ENCODE measurements at places on chromosomes 13 and 19. TPM values are rescaled to one million over a fixed set of nuclear protein-coding genes. Genes with fewer than 3 reads are reported as not detected.
A peak's percentile ranks its signal among the peaks of the same experiment; 100 is the strongest.

SIGLEC8 gene
- 0.67 TPM for total RNA-seq

TMC4 gene
- 240 TPM for total RNA-seq

NPAS1 gene
- total RNA-seq: not detected

- H3K27ac ChIP-seq: peak overlapping the region; percentile 86
- H3K36me3 ChIP-seq: no peaks in the 10 kb centered on the region
- H3K4me1 ChIP-seq: peaks cover 15% of the 10 kb centered on the region
- peak overlapping the region; percentile 83 for H3K4me3 ChIP-seq
Observed at GRCh38 chr19:51339313-51339686, 2.6 kb downstream of the VSIG10L start.

DNA sequence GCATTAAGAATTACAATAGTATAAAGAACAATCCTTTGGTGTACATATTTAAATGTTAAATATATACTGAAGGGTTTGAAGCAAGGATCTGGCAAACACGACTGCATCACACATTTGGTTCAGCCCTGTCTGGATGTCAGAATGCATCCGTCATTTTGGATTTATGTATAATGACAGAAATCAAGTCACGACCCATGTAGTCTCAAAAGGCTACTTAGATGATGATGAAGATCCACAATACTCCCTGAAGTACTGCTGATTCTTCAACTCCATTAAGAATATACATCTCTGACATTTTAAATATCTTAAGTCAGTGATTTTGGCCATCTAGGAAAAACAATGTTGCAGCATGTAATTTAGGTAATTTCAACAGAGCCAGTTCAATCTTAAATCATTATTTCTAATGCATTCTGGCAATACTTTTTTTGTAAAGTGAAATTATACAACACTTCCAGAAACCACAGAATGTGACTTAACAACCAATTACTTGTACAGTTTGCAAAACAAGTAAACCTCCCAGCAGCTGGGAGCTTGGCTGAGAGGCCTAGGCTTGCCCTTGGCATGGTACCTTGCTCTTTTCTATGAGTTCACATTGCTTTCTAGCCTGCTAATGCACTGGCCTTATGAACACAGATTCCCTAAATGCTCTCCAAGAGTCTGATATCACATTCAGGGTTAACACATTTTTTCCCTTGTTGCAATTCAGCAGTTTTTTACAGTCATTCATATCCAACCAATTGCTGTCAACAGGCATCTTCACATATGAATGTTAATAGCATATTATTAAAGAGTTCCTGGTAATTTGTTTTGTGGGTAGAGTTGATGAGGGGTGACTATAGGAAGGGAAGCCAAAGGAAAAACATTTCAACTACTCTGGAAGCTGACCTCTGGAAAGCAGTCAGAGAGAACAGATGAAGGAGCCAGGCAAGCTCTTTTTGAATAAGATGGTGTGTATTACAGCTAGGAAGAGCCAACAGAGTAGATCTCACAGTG lies 175.2 kb downstream of the ENOX1 start:
- no peak for DNase-seq
- no peak overlapping the region for H3K27ac ChIP-seq
- H3K27me3 ChIP-seq: no peaks in the 10 kb centered on the region
- no peak overlapping the region for H3K4me3 ChIP-seq
- no peaks in the 10 kb centered on the region for H3K36me3 ChIP-seq

DNA sequence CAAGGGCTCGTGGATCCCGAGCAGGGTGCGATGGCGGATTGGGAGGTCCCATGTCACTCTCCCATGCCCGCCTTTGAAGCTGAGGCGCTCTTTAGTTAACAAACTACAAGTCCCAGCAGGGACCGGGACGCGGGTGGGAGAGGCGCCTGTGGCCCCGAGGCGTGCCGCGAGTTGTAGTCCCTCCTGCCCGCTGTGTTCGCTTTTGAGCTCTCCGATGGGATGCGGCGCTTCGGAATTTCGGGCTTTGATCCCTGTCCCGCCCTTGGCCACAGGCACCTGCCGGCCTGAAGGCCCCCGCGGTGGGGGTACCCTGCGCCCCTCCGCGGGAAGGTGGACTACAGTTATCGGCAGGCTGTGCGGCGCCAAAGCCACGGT lies 11.0 kb downstream of the CYTH2 start:
- peak overlapping the region; percentile 51 for H3K27ac ChIP-seq
- no peaks in the 10 kb centered on the region for H3K36me3 ChIP-seq
- H3K4me1 ChIP-seq: peaks cover 15% of the 10 kb centered on the region
- H3K4me3 ChIP-seq: peak overlapping the region; percentile 53
- DNase-seq: peak; percentile 43

DNA sequence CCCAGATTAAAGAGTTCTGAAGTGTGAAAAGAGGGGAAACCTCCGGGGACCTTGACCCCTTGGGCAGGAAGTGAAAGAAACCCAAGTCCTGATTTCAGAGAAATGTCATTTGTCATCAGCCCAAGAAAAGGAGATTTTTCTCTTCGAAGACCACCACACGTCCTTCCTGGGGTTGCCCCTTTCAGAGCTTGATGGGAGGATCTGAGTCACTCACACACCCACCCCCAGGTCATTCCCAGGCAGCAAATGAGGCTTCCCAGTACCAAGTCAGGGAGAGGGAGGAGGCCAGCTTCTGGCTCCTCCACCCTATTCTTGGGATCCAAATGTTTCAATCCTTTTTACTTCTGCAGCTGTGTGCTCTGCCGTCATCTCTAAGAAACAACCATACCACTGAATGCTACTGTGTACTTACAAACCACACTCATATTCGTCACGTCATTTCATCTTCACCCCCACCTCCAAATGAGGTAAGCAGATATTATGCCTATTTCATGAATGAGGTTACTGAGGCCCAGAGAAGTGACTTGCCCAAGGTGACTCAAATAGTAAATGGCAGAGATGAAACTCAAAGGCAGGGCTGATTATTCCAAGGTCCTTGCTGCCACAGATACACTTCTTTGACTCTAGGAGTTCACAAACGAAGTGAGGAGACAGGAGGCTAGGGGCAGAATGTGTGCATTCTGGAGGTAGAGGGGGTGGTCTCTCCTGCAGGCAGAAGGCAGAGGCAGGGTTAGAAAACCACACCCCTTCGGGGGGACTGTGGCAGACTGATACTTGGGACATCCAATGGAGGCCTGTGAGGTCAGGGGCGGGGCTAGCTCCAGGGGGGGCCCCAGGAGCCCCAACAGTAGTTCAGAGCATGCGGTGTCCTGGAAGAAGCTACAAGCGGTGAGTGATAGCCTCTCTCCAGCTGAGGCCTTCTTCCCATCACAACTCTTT lies 5.0 kb upstream of the KMT2B start:
- H3K27me3 ChIP-seq: no peaks in the 10 kb centered on the region
- peak overlapping the region; percentile 69 for H3K27ac ChIP-seq
- H3K36me3 ChIP-seq: no peaks in the 10 kb centered on the region
- peak; percentile 82 for DNase-seq
- peaks cover 15% of the 10 kb centered on the region for H3K4me1 ChIP-seq

DNA sequence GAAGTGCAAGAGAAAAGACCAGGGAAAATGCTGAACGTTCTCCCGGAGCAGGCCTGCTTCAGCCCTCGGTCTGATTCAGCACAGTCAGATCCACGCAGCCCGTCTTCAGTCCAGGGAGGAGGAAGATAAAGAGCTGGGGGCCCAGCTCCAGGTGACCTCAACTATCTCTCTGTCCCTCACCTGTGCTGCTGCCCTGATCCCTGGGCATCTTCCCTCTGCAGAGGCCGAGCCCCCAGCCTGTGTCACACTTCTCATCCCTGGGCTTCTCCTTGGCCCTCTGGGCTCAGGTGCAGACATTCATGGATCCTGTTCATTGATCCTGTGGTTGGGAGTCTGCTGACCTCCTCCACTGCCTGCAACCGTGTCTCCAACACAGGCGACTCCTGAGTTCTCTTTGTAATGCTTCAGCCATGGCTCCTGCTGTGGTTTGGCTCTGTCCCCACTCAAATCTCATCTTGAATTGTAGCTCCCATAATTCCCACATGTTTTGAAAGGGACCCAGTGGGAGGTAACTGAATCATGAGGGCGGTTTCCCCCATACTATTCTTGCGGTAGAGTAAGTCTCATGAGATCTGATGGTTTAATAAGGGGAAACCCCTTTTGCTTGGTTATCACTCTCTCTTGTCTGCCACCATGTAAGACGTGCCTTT lies 27.9 kb downstream of the COL4A2 start:
- H3K4me3 ChIP-seq: no peak overlapping the region
- no peak for DNase-seq
- H3K27me3 ChIP-seq: no peaks in the 10 kb centered on the region
- no peaks in the 10 kb centered on the region for H3K4me1 ChIP-seq
- H3K36me3 ChIP-seq: no peaks in the 10 kb centered on the region

DNA sequence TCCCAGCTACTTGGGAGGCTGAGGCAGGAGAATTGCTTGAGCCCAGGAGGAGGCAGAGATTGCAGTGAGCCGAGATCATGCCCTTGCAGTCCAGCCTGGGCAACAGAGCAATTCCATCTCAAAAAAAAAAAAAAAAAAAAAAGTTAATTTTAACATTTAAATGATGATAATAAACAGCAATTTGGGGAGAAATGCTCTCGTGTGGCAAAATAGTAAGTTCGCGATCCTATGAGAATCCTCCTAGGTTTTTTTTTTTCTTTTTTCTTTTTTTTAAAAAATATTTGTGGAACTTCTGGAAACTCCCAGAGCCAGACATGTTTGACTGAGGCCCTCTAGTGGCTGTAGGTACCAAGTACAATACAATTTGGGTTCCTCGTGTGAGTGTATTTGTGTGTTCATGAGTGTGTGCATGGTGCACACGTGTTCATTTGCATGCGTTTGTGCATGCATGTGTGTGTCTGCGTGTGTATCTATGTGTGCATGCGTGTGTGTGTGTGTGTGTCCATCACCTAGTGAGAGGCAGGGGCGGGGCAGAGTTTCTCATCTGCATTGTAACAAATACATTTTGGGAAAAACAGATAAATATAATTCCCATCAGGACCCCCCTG lies 31.2 kb downstream of the TMPRSS9 start:
- H3K4me3 ChIP-seq: no peak overlapping the region
- no peaks in the 10 kb centered on the region for H3K4me1 ChIP-seq
- peak; percentile 38 for DNase-seq
- H3K27me3 ChIP-seq: no peaks in the 10 kb centered on the region
- H3K27ac ChIP-seq: no peak overlapping the region

DNA sequence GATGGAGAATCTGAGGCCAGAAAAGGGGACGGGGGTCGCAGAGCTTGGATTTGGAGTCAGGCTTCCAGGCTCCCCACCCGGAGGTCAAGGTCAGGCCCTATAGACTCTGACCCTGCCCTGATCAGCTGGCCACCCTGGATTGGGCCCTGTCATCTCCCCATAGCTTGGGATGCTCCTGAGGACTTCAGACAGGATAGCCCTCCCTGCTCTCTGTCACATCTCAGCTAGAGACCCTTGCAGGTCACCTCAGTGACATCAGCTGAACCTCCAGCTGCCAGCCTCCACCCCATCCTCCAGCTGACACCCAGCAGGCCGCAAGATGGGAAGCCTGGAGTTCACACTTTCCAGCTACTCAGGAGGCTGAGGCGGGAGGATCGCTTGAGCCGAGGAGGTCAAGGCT lies 2.8 kb upstream of the TPM4 start:
- H3K36me3 ChIP-seq: no peaks in the 10 kb centered on the region
- no peak overlapping the region for H3K4me3 ChIP-seq
- DNase-seq: no peak
- no peaks in the 10 kb centered on the region for H3K27me3 ChIP-seq
- peak overlapping the region; percentile 96 for H3K27ac ChIP-seq

- no peak overlapping the region for H3K27ac ChIP-seq
- H3K4me3 ChIP-seq: peak overlapping the region; percentile 47
- H3K4me1 ChIP-seq: no peaks in the 10 kb centered on the region
- no peak for DNase-seq
- no peaks in the 10 kb centered on the region for H3K36me3 ChIP-seq
Observed at GRCh38 chr19:46546194-46546896, 50.7 kb upstream of the PNMA8B start.

DNA sequence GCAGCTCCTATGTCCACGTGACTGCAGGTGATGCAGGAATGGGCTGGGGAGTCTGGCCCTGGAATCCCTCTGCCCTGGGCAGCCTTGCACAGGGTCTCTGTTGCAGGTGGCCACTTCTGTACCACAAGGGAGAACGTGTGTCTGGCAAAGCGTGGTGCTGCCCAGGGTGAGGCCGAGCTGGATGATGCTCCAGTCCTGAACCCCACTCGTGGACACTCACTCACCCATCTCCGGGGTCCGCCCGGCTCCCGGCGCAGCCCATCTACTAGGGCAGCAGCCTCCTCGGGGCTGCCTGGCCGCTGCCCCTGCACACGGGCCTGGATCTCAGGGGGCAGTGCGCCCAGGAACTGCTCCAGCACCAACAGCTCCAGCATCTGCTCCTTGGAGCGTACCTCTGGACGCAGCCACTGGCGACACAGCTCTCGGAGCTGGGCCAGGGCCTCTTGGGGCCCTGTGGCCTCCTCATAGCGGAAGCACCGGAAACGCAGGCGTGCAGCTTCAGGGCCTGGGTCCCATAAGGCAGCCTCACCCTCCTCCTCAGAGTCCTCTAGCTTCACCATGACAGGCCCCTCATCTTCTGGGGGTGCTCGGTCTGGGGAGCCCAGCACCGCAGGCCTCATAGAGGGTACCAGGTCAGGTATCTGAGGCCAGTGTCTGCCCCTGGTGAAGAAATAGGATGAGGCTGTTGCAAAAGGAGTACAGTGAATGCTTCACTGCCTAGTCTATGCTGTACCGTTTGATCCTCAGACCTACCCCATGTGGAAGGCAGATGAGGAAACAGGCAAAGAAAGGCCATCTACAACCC lies 2.2 kb downstream of the MZF1 start:
- peak; percentile 9 for DNase-seq
- no peak overlapping the region for H3K27ac ChIP-seq
- no peaks in the 10 kb centered on the region for H3K4me1 ChIP-seq
- no peaks in the 10 kb centered on the region for H3K27me3 ChIP-seq

DNA sequence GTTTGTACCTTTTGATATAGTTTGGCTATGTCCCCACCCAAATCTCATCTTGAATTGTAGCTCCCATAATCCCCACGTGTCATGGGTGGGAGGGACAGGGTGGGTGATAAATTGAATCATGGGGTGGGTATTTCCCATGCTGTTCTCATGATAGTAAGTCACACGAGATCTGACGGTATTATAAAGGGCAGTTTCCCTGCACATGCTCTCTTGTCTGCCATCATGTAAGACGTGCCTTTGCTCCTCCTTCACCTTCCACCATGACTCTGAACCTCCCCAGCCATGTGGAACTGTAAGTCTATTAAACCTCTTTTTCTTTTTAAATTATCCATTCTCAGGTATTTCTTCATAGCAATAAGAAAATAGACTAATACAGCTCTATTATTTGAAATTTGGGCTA lies 330.7 kb upstream of the ATXN8OS start:
- H3K4me3 ChIP-seq: no peak overlapping the region
- no peaks in the 10 kb centered on the region for H3K36me3 ChIP-seq
- no peak for DNase-seq
- H3K27ac ChIP-seq: no peak overlapping the region
- no peaks in the 10 kb centered on the region for H3K4me1 ChIP-seq
- H3K27me3 ChIP-seq: no peaks in the 10 kb centered on the region
